Right renal pelvis (tissue), 4 donors: ENCODE measurements at places on chromosomes 7 and 10. TPM values are rescaled to one million over a fixed set of nuclear protein-coding genes. Genes with fewer than 3 reads are reported as not detected.

SEMA3D gene
- 43.1 TPM for polyA plus RNA-seq

DNA sequence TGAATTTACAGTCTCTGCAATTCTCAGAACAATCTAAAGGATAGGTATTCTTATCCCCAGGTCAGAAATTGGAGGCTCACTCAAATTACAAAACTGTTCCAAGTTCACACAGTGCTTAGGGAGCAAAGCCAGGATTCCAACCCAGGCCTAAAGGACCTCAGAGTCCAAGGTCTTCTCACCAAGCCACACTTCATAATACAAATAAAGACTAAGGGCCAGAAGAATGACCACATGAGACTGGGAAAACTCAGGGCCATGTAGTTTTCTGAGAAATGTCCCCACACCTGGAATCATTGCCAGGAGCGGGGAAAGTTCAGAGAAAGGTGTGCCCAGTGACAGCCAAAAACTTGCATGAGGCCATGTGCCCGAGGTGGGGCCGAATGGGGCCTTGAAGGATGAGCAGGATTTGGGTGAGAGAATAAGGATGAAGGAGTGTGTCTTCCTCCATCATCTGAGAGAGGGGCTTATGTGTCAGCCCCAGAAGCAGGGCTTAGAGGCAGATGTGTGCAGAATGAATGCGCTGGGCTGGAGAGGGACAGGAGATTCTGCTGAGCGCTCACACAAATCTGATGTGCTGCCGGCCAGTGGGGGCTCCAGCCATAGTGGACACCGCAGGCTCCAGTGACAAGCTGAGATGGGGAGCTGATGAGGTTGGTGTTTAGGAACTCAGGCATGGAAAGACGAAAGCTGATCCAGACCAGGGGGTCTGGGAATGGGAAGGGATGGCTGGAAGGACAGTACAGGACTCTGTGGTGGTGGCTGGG lies 35.9 kb downstream of the BLNK start:
- DNase-seq, result no peak

HMX2 gene
- 2.9 TPM for polyA plus RNA-seq

PSD gene
- polyA plus RNA-seq, result 13.6 TPM

DUS4L gene
- 17.6 TPM for polyA plus RNA-seq

NUTM2E gene
- polyA plus RNA-seq, result 1.8 TPM

DNA sequence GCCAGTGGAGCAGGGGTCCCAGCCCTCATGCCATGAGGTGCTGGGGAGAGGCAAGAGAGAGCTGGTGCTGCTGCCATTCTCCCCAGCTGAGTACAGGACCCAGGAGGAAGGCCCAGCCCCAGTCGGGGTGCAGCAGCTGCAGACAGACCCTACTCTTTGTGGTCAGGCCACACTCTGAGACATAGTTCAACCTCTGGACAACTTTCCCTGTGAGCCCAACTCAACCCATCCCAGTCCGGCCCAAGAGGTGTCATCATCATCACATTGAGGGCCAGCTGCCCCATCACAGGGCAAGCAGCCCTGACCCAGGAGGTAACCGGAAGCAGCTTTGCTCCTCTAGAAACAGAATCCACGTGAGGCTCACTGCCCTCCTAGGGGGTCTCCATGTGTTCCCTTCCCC lies 133.8 kb upstream of the KCNMA1 start:
- no peak for DNase-seq

DNA sequence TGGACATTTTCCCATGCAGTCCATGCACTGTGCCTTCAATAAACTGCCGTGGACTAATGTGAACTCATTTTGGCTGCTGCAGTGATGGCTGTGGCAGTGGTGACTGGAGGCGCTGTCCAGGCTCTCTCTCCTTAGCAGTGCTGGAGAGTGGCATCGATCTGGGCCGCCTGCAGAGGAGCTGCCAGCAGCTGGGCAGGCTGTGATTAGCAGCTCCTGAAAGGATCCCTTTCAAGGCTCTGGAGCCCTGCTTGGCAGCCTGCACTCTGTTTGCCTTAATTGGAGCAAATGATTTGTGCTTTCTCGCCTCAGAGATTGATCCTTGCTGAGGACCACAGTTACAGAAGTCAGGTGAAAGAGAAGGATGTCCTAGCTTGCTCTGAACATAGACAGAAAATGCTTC lies 130.1 kb upstream of the VWC2 start:
- DNase-seq, result no peak

GRCh38 chr10:131899695-131900349 lies 986 bp upstream of the PPP2R2D start:
- no peak for DNase-seq

DMTF1 gene
- polyA plus RNA-seq, result 150 TPM

DNA sequence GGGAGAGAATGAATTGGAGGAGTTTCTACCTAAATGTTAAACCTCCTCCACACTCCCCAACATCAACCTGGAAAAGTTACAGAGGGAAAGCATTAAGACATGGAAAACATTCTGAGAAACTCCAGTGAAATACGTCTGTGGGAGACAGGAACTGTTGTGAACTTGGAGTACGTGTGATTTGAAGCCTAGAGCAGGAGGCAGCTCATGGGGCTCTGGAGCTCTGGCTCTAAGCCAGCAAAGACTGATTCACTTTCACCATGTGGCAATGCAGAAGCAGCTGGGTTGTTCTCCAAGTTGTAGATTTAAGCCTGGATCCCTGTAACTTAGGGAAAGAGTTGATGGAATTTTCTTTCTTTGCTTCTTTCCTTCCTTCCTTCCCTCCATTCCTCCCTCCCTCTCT lies 503.2 kb downstream of the NRG3 start:
- DNase-seq, result no peak

AVL9 gene
- polyA plus RNA-seq, result 30.3 TPM

- DNase-seq, result no peak
Measured at GRCh38 chr10:113921561-113922370, 67.3 kb downstream of the NHLRC2 start.

TMEM176B gene
- polyA plus RNA-seq, result 74.1 TPM

DNA sequence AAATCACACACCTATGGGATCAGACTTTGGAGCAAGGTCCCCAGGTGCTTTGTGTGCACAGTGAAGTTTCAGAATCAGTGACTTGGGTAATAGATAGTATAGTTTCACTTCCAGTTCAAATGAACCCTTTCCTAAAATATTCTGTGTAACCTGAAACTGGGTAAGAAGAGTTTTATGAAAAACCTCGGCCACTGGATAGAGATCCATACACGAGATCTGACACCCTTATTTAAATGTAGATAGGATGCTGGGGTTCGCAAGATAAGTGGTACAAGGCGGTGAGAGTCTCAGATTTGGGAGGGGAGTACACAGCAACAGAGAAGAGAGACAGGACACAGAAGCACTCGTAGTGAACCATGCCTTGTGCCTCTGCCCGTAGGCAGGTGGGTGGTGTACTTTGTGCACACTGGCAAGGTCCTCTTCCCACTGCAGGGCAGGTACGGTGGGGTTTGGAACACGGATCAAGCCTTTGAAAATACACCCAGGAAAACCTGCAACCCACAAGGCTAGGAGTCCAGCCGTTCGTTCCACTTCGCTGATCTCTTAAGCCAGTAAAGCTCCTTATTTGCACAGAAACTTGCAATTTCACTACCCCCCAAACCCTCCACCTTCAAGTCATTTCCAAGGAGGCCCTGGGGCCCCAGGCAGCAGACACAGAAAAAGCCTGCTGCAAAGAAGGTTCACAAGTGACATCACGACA lies 162.8 kb downstream of the USP6NL start:
- no peak for DNase-seq

GRCh38 chr7:152046531-152046930 lies 21.1 kb downstream of the GALNT11 start:
- DNase-seq, result no peak

SPDYE2B gene
- polyA plus RNA-seq, result 0.32 TPM

- DNase-seq, result no peak
Measured at GRCh38 chr10:114855776-114856543, 34.4 kb downstream of the FHIP2A start.

GRCh38 chr7:36775676-36776075 lies 51.4 kb upstream of the AOAH start:
- DNase-seq, result no peak

DNA sequence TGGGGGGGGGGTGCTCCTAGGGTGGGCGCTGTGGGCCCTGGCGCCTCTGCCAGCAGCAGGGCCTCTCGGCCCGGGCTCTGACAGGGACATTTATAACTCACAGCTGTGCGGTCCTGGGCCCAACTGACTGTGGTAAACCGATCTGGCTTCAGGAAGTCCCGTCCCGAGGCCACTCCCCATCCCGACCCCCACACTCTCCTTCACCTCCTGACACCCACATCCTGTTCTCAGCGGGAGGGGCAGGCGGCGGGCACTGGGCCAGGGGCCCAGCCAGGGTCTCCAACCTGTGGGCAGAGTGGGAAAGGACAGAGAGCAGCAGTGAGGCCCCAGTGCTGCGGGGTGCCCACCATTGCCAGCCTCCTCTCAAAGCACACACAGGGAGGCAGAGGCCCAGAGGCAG lies 69.1 kb downstream of the ZMIZ1 start:
- no peak for DNase-seq

DNA sequence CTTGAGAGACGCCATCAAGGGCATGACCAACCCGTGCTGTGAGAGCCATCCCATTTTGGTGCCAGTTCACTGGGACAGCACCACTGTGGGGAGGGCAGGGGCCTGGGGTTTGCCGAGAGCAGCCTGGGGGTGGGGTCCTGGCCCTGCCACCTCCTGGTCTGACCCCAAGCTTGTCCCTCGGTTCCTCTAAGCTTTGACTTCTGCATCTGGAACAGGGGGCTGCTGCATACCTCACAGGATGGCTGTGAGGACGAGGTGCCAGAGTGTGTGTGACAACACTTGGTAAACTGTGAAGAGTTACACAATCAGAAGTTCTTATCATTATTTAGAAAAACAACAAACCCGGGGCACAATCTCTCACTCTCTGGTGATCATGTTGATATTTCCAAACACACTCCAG lies 89.9 kb downstream of the CRTAC1 start:
- DNase-seq, result no peak

DNA sequence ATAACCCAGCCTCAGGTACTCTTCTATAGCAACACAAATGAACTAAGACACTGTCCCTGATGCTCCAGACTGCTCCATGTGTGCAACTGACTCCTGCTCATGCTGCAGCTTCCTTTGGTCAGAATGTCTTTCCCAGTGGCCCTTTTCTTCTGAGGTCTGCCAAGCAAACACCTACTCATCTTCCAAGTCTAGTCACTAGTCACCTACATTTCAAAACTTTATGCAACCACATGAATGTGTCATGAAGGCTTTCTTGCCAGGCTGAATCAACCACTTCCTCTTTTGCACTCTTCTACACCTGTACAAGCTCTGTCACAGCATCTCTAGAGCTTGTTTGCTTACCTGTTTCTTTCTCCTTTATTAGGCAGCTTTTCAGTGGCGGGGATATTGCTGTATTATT lies 75.8 kb downstream of the LSMEM1 start:
- no peak for DNase-seq

GRCh38 chr10:6267941-6268340 lies 65.2 kb downstream of the PFKFB3 start:
- DNase-seq, result no peak

DRGX gene
- polyA plus RNA-seq, result 0.05 TPM

UTF1 gene
- not detected for polyA plus RNA-seq

- no peak for DNase-seq
Measured at GRCh38 chr10:9625304-9625703, 1392.4 kb upstream of the CELF2 start.

- DNase-seq, result no peak
Measured at GRCh38 chr7:74061840-74062539, 21.6 kb upstream of the LIMK1 start.

- no peak for DNase-seq
Measured at GRCh38 chr10:30368065-30368718, 19.1 kb upstream of the MTPAP start.

GRCh38 chr10:13769946-13770345 lies 183.2 kb downstream of the PRPF18 start:
- DNase-seq, result no peak

ABHD11 gene
- 30.0 TPM for polyA plus RNA-seq

- DNase-seq, result no peak
Measured at GRCh38 chr10:10271639-10272192, 746.0 kb upstream of the CELF2 start.

- DNase-seq, result no peak
Measured at GRCh38 chr10:95408148-95408960, 117.6 kb upstream of the PDLIM1 start.

DNA sequence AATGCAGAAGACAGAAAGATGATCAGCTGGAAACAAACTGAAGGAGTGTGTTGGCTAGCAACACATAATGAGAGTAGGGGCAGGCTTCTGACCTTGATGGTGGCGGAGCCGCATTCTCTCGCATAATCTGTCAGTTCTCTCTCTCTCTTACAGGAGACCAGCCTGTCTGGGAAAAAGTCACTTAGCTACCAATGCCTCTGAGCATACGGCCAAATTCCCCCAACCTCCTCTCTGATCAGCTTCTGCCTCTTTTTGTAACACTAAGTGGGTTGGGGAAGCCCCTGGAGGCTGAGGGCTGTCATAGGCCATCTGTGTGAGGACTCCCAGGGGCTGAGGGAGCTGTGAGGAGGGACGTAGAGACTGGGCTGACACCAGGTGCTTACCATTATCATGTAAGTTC lies 104.6 kb downstream of the HIPK2 start:
- no peak for DNase-seq

DNA sequence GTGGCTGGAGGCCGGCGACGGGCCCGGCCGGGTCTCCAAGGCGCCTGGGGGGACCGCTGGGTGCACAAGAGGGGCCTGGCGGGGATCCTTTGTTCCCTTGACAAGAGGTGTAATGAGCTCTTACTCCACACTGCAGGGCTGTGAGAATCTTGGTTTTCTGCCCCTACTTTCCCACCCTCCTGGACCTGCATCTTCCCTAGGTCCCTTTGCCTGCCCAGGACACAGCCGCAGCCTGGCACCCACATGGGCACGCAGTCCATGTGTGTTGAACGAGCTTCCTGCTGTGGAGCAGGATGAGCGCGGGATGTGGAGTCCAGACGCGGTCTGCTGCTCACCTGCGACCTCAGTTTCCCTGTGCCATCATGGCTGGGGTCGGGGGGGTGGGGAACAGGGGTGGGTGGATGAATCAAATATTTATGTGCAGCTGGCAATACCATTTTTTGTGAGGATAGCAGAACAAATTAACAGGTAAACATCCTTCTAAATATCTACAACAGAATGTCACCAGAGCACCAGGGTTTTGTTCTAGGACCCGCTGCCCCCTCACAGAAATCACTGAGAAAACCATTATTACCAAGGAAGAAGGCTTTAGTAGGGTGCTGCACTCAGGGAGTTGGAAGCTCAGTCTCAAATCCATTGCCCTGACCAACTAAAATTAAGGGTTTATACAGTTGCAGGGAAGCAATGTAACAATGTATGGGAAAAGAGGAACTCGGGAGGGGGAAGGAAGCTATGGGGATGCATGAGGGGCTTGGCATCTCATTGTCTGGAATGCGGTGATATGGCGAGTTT lies 474 bp upstream of the NSMCE4A start:
- DNase-seq, result no peak

GRCh38 chr7:112372101-112372500 lies 78.2 kb upstream of the IFRD1 start:
- no peak for DNase-seq

- DNase-seq, result no peak
Measured at GRCh38 chr7:130337410-130337971, 7.1 kb upstream of the CPA5 start.

DNA sequence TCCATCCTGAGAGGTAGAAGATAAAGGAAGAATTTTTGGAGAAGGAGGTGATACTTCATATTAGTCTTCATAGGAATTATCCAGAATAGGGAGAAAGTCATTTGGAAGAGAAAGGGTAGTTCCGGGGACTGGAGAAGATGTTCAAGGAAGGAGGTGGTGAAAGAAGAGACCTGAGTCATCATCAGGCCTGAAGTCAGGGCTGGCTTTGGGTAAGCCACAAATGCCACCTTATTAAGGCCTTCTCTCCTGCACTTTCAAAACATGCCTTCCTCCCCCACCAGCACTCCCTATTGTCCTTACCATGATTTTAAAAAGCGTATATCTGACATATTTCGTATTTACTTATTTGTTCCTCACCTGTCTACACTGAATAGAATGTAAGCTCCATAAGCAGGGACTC lies 112.2 kb upstream of the LRGUK start:
- no peak for DNase-seq
